ENCODE measurements at places on chromosomes 3 and 15.
A peak's percentile ranks its signal among the peaks of the same experiment; 100 is the strongest.

DNA sequence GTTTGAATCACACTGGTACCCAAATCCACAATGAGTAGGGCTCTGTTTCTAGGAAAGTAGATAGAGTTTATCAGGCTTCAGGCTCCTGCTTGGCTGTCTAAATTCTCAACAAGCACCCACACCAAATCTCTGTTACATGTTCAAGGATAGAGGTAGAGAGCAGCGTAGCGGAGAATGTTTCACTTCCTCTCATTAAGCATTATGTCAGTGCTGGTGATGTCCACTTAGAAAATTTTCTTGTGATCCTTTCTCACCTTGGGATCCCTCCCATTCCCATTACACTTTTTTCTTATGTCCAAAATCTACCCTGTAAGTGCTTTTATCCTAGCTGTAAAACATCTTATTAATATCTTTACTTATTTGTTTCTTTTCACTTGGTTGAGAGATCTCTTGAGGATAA lies 34.7 kb upstream of the GCSAM start:
- no peak for DNase-seq

DNA sequence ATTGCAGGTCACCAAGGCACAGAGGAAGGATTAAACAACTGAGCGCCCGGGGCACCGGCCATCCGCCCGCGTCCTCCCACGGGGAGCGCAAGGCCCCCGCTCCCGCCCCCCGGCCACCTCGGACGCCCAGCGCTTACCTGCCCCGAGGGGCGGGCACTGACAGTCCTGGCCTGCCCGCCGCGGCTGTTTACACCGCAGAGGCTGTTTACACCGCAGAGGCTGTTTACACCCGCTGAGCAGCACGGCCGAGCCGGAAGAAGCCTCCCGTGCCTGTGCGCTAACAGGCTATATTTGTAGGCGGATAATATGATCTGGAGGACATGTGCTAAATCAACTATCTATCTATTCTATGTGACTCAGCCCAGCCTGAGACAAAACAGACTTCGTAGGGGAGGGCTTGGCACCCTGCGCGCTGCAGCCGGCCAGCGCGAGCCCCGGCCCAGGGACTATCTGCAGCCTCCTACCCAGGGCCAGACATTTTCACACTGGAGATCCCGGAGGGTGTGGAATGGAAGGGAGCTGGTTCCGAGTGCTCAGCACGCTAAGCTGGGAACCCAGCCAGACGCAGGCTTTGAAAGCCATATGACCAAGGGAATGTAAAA lies at the start of gene LRRC2:
LRRC2 (minus strand) TSS at position 263 of the 602 bp plus-strand sequence. CDS start 14,711 bp downstream, outside the sequence.
- peak; percentile 23 for DNase-seq

DNA sequence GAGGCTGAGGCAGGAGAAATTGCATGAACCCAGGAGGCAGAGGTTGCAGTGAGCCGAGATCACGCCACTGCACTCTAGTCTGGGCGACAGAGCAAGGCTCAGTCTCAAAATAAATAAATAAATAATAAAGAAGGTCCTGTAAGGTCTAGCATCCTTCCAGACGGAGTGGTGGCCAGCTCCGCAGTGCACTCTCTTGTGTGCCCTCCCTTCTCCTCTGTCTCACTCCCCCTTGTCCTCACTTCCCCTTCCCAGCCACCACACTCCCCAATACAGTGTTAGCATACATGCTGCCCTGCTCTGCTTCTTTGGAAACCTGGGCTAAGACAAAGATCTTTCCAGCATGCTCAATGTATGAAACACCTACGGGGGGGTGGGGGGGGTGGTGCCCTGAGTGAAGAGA lies 3.4 kb upstream of the CLN6 start:
- no peak for DNase-seq

DNA sequence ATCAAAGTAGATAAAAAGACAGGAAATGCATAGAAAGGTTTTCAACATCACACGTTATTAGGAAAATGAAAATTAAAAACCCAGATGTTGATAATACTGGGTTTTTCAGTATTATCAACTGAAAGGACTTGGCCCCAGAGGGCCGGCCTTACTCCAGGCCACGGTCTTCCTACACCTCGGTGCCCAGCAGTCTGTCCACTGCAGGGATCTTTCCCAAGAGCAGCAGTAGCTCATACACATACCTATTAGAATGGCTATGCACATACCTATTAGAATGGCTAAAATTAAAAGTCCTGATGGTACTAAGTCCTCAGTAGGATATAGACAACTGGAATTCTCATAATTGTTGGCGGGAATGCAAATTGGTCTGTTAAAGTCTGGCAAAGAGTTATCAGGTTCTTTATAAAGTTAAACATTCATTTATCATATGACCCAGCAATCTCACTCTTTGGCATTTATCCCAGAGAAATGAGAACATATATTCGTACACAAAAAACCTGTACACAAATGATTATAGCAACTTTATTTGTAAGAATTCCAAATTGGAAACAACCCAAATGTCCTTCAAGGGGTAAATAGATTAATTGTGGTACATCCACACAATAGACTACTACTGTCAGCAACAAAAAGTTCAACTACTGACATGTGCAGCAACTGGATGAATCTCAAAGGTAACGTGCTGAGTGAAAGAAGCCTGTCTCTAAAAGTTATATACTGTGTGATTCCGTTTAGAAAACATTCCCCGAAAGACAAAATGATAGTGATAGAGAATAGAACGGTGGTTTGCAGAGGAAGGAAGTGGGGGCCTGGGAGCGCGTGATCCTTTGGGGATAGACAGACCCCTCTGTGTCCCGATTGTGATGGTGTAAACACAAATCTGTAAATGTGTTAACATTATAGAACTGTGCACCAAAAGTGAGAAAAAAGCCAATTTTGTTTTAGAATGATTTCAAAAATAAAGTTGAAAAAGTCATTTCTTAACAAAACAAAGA lies 62.3 kb downstream of the MCTP2 start:
- DNase-seq, result no peak

GRCh38 chr3:104805508-104805907 lies 561.2 kb upstream of the ALCAM start:
- no peak for DNase-seq

GRCh38 chr3:65742914-65743313 lies 295.8 kb downstream of the MAGI1 start:
- peak; percentile 4 for DNase-seq

- no peak for DNase-seq
Measured at GRCh38 chr3:184384342-184384741, 4.5 kb downstream of the CHRD start.

DNA sequence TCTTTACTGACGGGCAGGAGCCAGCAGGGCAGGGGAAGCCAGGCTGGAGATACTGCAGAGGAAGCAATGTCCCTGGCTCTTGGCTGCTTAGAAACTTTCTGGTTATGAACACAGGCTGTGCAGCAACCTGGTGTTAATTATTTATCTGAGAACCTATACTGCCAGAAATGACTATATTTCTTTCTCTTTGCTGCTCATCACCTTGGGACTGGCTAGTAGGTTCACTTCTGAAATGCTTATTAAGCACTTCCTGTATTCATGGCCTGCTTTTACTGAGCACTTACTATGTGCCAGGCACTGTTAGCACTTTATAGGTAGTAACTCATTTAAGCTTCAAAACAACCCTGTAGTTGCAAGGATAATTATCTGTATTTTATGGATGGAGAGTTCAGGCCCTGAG lies 57.6 kb downstream of the RAB11A start:
- no peak for DNase-seq

- no peak for DNase-seq
Measured at GRCh38 chr3:125403789-125404188, 28.7 kb upstream of the ZNF148 start.

DNA sequence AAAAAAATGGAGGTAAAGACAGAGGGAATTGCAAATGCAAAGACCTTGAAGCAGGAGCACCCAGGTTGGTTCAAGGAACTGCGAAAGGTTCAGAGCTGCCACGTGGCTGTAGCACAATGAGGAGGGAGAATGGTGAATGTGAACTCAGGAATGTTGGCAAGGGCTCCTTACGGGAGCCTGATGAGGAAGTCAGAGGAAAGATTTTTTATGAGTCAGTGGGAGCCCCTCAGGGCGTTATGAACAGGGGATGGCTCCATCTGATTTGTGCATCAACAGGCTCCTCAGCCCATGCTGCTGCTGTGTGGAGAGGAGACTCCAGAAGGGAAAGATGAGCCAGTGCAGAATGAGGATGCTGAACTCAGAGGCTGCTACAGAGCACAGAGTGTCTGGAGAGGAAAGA lies 194.4 kb downstream of the ARRDC4 start:
- peak; percentile 96 for DNase-seq

DNA sequence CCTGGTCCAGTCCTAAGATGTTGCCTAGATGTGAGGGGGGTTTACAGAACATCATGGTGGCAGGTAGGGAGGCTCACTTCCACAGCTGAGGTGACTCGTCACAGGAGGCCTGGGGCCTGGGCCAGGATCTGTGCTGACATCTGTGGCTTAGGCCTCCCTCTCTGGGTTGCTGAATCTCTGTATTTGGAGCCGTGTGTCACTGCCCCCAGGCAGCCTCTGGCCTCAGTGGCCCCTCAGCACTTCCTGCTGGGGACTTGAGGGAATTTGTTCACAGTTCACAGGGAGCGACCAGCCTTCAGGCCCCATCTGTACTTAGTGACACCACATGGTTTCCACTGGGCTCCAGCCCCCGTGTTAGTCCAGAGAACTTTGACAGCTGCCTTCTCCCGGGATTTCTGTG lies 41.7 kb upstream of the ADAMTSL3 start:
- DNase-seq, result peak; percentile 28

GRCh38 chr3:64983583-64984359 lies 296.0 kb upstream of the ADAMTS9 start:
- DNase-seq, result no peak

DNA sequence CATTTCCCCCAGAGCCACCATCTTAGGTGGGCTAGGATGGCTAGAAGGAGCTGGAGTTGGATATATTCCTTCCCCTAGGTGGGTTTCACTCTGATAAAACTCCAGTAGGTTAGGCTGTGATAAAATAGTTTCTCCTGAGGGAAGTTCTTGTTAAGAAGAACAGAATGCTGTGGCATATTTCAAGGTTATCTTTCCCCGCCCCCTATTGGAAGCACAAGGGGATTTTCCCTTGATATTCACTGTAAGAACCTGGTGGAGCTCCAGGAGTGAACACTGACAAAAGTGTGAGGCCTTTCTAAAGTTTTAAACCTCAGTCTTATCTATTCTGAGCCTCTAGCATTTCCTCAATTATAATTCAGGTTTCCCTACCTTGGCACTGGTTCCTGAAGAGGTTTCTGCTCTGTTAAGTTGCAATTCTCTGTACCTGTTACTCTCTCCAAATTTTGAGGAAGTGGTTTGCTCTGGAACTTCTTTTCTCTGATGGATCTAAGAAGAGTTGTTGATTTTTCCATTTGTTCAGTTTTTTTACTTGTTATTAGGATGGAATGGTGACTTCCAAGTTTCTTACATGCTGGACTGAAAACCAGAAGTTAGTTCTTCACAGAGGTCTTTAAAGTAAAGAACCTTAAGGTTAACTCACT lies 113.5 kb downstream of the GMPS start:
- no peak for DNase-seq

GRCh38 chr3:197289726-197290125 lies 8.7 kb downstream of the DLG1 start:
- peak; percentile 60 for DNase-seq

DNA sequence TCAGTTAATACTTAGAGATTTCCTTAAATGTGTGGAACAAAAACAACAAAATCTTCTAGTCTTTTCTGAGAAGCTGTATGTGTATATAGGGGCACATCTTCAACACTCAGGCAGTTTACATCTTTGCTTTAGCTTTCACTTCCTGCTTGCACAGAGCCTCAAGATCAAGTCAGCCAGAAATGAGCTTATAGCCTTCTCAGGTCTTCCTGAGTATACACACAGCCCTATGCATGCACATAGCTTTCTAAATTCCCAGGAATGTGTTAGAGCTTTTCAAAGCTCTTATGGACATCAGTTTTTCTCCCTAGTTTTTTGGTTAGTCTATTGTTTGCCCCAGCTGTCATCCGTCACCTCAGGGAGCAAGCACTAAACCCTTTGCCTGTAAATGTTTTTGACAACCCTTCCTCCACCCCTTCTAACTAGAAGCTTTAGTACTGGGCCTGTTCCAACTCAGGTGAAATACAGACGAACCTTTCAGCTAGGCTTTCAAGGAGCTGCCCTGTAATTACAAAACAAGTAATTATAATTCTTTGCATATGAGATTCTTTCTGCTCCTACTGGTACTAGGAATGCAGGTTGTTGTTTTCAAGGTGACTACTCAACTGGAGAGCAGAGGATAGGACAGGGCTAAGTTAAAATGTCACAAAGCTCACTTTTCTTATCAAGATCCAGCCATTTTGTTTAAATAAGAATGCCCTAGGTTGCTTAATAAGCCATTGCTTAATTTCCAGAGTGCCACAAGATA lies 22.6 kb upstream of the MTMR10 start:
- no peak for DNase-seq

DNA sequence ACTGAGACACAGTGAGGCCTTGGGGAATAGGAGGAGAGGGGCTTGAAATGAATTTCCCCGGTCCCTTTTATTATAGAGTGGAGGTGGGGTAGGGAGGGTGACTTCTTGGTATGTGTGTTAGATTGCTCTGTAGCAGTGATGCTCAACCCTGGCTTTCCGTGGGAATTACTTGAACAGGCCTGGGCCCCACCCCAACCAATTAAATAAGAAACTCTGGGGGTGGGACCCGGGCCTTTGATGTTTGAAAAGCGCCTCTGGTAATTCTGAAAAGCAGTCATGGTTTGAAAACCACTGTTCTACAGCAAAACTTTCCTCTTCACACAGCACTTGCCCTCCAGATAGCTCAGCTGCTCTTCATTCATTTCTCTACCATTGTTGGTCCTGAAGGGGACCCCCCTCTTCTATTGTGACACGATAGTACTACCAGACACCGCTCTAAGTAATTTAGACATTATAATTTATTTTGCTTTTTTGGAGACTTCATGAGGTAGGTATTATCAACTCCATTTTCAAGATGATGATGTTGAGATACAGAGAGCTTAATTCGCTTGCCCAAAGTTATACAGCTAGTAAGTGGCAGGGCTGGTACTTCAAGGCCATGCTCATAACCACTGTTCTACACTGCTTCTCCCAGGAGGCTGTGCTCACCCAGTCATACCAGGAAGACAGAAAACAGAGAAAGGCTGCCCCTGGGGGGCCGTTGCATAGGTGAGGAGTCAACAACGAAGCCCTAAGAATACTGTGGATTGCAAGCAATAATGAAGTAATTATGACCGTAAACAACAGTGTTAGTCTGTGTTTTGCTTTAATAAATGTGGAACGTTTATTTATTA lies 176.2 kb downstream of the PEX5L start:
- no peak for DNase-seq

- DNase-seq, result no peak
Measured at GRCh38 chr15:59557581-59557980, 54.0 kb upstream of the GCNT3 start.
